ENCODE measurements at places on chromosomes 11 and 22. TPM values are rescaled to one million over a fixed set of nuclear protein-coding genes. Genes with fewer than 3 reads are reported as not detected.

AP2A2 gene
- 34.6 TPM for total RNA-seq

DNA sequence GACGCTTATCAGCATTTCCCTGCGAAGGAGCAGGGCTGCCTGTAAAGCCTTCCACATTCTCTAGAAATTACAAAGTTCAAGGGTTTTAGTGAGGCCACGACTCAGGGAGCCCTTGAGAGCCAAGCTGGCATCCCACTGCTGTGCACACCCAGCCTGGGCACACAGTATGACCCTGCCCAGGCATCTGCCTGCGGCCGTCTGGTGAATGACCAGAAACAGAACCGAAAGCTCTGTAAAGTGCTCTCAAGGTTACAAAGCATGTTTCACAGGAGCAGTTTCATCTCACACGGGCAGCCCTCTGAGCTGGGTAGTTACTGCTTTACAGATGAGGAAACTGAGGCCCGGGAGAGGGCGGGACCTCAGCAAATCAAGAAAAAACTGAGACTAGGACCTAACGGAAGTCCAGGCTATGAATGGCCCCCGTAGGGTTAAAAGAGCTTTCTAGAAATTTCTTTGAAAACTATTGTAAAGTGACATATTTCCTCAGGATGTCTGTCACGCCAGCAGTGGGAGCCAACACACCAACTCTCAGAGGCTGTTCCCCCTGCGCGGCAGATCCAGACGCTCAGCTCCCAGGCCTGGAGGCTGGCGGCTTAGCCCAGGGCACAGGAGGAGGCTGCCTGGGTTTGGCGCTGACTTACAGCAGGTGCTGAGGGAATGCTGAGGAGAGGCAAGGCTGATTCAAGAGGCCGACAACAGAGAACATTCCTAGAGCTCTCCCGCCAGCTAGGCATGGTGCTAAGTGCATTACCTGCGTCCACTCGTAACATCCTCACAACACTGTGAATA is 7.7 kb upstream of the TCF20 start:
- no peak for DNase-seq

KCNQ1 gene
- under 0.01 TPM for total RNA-seq

NCF4 gene
- total RNA-seq, result 2.0 TPM

GRCh38 chr22:42644422-42645340 is 4.3 kb upstream of the ATP5MGL start:
- DNase-seq, result no peak

DNA sequence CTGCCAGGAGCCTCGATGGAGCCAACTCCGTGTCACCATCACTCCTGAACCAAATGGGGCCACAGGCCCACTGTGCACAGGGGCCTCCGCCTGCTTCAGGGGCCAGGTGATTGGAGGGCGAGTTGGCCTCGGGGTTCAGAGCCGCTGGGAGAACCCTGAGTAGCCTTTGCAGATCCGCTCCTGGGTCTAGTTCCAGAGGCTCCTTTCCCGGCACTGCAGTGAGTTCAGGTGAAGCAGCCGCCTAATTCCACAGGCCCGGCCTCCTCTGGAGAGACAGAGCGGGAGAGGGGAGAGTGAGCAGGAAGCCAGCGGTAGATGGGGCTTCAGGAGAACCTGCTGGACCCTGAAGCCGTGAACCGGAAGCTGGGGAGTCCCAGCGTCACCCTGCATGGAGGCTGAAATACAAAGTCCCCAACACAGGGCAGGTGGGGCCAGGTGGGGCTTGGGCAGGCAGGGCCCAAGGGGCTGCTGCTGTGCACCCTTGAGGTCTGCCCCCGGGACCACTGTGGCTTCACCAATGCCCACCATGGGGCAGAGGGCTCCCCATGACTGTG is 22.5 kb downstream of the DRD4 start:
- DNase-seq, result no peak

KRTAP5-1 gene
- total RNA-seq, result not detected

ART1 gene
- not detected for total RNA-seq

GRCh38 chr22:19656541-19657251 is 57.6 kb upstream of the SEPTIN5 start:
- no peak for DNase-seq

DNA sequence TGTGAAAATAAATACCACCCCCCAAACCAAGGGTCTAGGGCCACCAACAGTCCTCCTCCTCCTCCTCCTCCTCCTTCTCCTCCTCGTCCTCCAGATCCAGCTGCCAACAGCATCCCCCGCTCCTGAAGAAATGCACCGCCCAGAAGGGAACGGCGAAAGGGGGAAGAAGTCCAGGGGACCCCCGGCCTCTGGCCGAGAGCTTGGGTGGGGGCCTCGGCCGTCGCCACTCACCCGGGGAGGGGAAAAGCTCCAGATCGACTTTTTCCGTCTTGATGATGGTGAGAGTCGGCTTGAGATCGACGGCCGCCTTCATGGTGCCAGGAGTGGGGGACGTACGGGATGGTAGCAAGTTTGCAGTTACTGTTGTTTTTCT is 65.7 kb downstream of the ETS1 start:
- DNase-seq, result no peak

CCDC87 gene
- 1.2 TPM for total RNA-seq
